Stimulated activated CD8-positive, alpha-beta memory T cell treated with anti-CD3 and anti-CD28 coated beads, Interleukin-15, amount 100 ng/mL, for 24 hours (primary cell): ENCODE measurements at places on chromosomes 6 and 20.

GRCh38 chr6:116386581-116387299 lies 16.0 kb downstream of the DSE start:
- DNase-seq: no peak

DNA sequence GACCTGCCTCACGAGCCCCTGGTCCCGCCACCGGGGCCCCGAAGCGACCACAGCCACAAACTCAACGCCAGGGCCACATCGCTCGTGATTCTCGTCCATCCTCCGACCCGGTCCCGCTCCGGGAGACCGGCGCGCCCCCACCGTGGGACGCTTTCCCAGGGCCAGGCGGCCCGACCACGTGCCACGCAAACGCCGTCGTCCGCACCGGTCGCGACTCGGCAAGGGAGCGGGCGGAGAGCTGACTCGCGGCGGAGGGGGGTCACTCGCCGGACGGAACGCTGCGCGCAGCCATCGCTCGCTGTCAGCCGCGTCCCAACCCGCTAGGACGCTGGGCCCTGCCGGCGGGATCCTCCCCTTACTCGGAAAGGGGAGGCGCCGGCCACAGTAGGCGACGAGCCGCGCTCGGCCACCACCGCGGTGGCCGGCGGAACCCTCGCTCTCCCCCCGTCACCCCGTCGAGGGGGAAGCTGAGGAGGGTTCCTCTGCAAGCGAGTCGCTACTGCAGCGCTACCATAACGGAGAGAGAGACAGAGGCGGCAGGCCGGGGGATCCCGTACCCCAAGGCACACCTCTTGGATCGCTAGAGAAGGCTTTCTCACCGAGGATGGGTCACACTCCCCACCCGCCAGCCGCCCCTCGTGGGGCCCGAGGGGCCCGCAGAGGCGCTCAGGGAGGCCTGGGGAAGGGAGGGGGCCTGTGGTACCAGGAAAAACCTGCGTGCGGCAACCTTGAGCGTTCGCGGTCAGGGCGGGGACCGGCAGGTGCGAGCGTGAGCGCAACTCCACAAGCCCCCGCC lies 511.8 kb upstream of the ZNF337 start:
- peak; percentile 3 for DNase-seq

GRCh38 chr6:143362192-143362558 lies 88.3 kb downstream of the ADAT2 start:
- no peak for DNase-seq

DNA sequence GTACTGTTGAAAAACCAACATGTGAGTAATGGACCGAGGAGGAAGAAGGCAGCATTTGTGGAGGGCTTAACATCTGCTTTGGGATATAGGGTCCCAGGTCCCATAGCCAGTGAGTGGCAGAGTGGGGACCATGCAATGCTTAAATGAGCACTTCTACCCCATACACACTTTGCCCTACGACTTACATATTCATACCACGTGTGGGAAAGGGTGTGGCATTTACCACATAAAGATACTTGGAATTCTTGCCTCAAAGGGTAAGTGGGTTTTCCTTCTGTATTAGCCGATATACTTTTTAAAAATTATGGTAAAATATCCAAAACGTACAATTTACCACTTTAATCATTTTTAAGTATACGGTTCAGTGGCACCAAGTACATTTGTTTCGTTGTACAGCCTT lies 199.3 kb downstream of the BACH2 start:
- DNase-seq: no peak

- no peak for DNase-seq
Observed at GRCh38 chr6:144416773-144417172, 131.6 kb downstream of the UTRN start.

- no peak for DNase-seq
Observed at GRCh38 chr20:10603378-10603777, 70.4 kb downstream of the JAG1 start.

DNA sequence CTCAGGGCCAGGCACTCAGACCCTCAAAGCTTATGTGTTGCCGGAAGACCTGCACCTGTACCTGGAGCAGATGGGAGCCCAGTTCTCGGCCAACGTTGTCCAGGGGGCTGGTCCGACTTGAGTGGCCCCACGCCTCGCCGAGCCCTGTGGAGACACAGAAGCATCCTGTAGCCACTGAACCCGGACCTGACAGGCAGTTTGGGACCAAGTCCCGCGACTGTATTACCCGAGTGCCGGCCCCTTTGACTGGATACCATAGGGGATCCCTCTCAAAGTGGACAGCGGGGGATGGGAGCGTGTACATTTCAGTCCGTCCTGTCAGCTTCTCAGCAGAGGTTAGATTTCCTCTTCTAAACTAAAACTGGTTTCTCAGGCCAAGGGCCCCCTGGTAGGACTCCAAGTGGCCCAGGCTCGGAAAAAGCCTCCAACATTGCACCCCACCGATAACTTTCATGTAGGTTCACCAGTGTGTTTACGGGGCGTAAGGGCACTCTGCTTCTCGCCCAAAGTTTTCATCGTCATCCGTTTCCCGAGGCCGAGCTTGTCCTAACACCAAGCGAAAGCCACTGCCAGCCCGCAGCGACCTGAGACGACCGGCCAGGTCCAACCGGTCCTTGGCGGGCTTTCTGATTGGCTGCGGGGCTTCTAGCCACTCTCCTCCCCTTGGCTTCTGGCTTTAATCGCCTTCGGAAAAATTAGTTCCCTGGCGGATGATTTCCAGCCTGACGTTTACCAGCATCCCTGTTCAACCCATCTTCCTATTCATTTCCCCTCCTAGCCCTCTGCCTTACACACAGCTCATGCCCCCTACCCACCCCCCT lies 10.8 kb downstream of the SIM1 start:
- DNase-seq: no peak

DNA sequence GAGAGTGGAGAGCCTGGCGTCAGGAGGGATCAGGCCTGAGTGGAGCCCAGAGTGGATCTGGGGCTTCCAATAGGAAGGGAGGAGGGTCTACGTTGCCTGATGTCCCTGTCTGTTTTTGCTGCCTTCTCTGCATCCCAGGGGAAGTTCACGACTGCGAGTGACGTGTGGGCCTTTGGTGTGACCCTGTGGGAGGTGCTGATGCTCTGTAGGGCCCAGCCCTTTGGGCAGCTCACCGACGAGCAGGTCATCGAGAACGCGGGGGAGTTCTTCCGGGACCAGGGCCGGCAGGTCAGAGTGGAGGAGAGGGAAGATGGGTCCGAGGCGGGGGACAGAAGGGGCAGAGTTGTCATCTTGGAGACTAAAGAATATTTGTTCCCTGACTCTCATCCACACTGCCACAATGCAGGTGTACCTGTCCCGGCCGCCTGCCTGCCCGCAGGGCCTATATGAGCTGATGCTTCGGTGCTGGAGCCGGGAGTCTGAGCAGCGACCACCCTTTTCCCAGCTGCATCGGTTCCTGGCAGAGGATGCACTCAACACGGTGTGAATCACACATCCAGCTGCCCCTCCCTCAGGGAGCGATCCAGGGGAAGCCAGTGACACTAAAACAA lies 9.2 kb upstream of the GTF2H4 start:
- no peak for DNase-seq
